Fibroblast of lung (primary cell): ENCODE measurements at places on chromosomes 13 and 19. TPM values are rescaled to one million over a fixed set of nuclear protein-coding genes. Genes with fewer than 3 reads are reported as not detected.

- no peak for DNase-seq
Observed at GRCh38 chr19:39218230-39219007, 14.4 kb upstream of the SYCN start.

Gene SIGLEC8
- total RNA-seq = not detected in 2 replicates

Gene SMIM44
- total RNA-seq = not detected in 2 replicates

Gene FCAR
- total RNA-seq = not detected in 2 replicates
